NCI-H1092 (cell line): ENCODE measurements at places on chromosomes 11 and 22.

GRCh38 chr11:35142481-35143075 lies 3.6 kb downstream of the CD44 start:
- DNase-seq = no peak

- DNase-seq = no peak
Observed at GRCh38 chr11:17257196-17257595, 19.3 kb upstream of the NUCB2 start.

DNA sequence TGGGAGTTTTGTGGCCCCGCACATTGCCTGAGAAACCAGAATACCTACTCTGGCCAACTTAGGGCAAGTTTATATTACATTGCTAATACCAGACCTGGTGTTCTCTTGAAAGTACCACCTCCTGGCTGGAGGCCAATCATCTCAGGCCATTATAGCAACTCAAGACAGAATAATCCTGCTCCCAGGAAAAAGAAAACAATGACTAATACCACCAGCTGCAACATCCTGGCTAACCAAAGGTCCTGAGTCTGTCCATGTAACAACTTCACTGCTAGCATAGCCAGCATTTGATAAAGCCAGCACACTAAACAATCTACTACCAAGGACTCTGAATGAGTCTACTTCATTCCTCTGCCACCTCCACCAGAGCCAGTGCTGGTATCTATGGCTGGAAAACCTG lies 1298.7 kb upstream of the CNTN5 start:
- DNase-seq = no peak

DNA sequence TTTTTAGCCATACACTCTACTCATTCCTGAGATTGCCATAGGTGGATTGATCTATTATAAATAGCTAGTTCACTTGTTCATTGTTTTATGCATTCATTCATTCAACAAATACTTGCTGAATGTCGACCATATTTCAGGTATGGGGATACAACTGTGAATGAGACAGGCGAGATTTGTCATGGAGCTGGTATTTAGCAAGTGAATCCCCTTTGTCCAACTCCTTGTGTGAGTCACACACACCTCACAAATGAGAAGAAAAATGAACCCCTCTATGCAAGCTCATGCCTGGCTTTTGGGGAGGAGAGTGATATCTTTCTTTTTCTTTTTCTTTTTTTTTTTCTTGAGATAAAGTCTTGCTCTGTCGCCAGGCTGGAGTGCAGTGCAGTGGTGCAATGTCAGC lies 1.8 kb upstream of the AMPD3 start:
- no peak for DNase-seq

- DNase-seq = no peak
Observed at GRCh38 chr11:116257883-116258282, 514.9 kb downstream of the BUD13 start.

GRCh38 chr22:17540481-17540880 lies 22.8 kb upstream of the SLC25A18 start:
- no peak for DNase-seq

GRCh38 chr11:16874275-16874975 lies 136.0 kb downstream of the C11orf58 start:
- no peak for DNase-seq

GRCh38 chr11:82999232-82999631 lies 72.5 kb downstream of the RAB30 start:
- no peak for DNase-seq
